Chondrocyte (in vitro differentiated cells): ENCODE measurements at places on chromosomes 2 and 18.
A peak's percentile ranks its signal among the peaks of the same experiment; 100 is the strongest.

DNA sequence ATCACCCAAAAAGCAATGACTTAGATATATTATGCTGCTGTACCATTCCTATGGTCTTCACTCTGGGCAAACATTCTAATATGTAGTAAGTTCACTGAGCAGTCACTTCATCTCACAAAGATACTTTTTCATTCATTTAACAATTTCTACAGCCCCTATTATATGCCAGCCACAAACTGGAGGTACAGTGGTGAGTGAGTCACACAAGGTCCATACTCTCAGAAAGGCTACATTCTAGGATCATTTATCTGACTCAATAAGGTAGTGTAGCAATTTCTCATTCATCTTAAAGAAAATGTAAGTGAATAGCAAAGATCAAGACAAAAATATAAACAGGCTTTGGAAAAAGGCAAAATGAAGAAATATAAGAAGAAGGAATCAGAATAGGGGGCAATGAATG is 40.5 kb downstream of the NHEJ1 start:
- DNase-seq = no peak

GRCh38 chr2:140892911-140893637 is 1237.7 kb downstream of the LRP1B start:
- DNase-seq = no peak

GRCh38 chr2:236782938-236783337 is 213.3 kb downstream of the ACKR3 start:
- DNase-seq = no peak

GRCh38 chr2:188042412-188042811 is 249.3 kb upstream of the GULP1 start:
- DNase-seq = no peak

GRCh38 chr2:71699428-71699827 is 246.1 kb downstream of the DYSF start:
- DNase-seq = peak; percentile 41

DNA sequence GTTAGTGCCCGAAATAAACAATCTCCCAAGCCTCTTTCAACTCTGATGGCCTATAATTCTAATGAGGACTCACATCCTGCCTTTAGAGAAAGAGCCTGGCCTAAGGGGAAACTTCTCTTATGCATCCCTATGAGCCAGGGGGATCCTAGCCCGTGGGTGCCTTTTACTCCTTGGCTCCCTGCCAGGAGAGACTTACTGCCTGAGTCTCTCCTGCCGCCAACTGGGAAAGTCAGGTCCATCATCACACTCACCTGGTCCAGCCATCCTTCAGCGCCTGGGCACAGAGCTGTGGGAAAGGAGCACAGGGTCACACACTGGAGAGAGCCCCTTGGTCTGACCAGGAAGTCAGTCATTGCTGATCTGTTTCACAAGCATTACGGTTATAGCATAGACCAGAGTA is 24.1 kb downstream of the ENOSF1 start:
- DNase-seq = no peak

- no peak for DNase-seq
Observed at GRCh38 chr2:65536596-65536995, 104.2 kb upstream of the SPRED2 start.

- DNase-seq = no peak
Observed at GRCh38 chr18:67582488-67582887, 66.0 kb upstream of the DSEL start.

DNA sequence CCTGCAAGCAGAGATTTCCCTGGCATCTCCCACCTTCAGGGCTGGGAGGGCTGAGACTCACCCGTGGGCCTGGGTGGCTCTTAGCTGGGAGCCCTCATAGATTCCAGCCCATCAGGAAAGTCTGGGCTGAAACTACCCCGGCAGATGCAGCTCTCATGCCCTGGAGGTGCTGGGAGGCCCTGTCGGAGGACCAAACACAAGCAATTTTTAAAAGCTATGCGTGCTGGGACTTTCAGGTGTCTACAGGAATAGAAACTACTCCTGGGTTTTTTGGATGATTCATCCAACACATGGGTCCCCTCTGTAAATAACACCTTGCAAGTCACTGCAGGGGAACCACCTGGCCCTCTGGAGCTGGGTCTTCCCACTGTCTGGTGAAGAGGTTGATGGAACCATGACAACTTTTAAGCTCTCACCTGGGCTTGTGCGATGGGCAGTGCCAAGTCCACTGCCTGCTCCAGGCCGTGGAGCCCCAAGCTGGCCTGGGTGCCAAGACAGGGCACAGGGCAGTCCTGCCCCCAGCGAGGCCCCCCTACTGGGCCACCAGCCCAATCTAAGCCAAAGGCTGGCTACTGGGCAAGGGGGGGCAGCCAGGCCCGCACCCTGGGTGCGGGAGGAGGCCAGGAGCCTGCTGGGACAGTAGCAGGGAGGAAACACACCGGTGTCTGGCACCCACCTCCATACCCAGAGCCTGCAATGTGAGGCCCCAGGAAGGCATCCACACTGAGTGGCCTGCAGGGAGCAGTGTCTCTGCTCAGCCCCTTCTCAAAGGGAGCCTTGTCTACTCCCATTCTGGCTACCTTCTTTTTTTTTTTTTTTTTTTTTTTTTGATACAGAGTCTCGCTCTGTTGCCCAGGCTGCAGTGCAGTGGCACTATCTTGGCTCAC is 1.1 kb upstream of the GPR55 start:
- DNase-seq = peak; percentile 65

GRCh38 chr2:216086207-216086893 is 4.6 kb downstream of the TMEM169 start:
- DNase-seq = no peak

DNA sequence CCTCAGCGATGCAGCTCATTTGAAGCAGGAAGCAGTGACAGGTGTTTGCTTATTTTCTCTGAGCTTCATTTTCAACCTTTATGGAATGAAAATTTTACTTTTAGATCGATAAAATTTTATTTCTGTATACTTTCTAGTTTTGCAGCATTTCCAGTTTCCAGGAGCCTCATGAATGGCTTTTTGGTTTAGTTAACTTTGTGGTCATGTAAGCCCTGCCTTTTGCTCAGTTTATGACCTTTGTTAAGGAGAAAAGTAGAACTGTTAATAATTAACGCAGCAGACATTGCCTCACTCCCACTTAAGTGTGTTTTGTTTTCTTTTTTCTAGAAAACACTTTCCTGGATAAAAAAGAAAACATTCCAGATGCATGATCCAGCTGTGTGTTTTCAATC is 4.4 kb upstream of the FARP2 start:
- no peak for DNase-seq

DNA sequence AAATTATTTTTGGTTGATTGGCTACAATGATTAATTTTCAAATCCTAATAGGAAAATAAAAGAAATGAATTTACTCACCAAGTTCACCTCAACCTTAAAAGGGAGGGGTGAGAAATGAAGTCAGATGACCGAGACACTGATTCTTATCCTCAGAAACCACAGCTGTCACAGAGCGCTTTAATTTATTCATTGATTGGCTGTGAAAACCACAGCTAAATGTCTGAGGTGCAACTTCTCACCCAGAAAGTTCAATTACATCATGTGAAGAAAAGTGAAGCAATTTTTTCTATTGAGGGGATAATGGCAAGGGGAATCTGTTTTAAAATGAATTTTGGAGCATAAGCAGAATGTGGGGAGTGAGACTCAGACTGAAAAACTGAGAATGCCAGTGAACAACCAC is 128.4 kb downstream of the RNF152 start:
- no peak for DNase-seq

DNA sequence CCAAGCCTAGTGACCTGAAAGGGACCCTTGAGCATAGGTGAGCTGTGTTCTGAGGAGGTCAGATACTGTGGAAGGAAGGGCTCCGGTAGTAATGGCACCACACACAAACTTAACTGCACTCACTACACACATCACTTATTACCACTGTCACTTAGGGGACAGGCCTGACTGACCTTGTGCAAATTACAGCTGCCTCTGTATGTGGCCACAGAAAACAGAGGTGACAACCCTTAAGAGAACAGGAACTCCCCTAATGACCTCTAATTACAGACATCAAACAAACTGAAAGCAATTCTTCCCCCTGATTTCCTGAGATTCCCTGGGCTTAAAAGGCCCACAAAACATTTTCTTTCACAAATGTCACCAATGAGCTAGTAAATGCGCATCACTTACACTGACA is 360.6 kb downstream of the RND3 start:
- no peak for DNase-seq

DNA sequence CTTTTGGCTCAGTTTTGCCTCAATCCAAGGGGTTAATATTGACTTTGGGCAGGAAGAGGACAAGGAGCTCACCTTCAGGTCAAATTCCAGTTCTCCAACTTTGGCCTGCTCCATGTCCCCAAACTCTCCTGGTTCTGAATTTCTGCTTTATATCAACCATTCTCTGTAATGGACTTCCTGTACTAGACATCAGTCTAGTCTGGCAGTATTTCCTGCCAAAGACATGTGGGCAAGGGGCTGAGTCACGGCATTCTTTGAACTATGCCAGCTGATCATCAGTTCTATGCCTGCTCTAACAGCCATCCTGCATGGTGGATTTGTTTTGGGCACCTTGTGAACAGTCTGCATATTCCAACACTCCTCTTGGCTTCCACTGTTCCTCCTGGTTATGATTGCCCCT is 199.4 kb downstream of the ZEB2 start:
- no peak for DNase-seq

GRCh38 chr2:174635776-174636404 is 38.3 kb upstream of the WIPF1 start:
- no peak for DNase-seq

DNA sequence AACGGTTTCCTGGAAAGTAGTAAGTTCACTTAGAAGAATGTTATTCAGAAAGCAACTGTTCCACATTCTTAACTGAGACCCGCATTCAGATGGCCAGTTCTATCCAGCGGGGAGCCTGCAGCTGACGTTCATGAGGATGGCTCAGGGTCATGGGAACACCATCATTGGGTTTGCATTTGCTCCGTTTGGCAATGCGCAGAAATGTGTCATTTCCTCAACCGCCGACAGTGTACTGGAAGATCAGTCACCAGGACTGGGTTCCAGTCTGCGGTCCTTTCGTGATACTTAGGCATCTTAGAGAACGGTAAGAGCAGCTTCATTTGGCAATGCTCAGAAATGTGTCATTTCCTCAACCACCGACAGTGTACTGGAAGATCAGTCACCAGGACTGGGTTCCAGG is 104.0 kb downstream of the DNER start:
- DNase-seq = no peak

DNA sequence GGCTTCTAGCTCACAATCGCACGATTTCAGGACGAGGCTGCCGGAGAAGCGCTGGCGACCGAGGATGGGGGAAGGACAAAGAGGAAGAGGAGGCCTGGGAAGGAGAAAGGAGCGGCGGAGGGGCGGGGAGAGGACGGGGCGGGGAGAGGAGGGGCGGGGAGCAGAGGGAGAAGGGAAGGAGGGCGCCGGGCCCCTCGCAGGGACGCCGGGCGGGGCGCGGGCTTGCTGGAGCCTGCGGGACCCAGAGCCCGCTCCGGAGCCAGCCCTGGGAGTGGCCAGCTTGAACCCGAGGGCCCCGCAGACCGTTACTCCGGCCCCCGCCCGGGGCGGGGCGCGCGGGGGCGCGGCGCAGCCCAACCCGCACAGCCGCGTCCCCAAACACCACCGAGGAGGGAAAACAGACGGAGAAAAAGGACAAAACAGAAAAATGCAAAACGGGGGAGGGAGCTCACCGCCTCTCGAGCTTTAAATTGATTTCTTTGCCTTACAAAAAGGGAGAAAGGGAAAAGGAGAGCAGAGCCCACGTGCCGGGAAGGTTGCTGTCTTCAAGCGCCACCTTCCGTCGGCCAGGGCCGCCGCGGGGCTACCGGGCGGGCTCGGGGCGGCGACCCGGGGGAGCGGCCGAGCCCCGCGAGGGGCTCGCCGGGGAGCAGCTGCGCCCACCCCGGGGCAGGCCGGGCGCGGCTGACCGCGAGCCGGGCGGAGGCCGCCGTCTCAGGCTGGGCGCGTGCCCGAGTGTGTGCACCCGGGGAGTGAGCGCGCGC is 781 bp upstream of the SOX11 start:
- no peak for DNase-seq

DNA sequence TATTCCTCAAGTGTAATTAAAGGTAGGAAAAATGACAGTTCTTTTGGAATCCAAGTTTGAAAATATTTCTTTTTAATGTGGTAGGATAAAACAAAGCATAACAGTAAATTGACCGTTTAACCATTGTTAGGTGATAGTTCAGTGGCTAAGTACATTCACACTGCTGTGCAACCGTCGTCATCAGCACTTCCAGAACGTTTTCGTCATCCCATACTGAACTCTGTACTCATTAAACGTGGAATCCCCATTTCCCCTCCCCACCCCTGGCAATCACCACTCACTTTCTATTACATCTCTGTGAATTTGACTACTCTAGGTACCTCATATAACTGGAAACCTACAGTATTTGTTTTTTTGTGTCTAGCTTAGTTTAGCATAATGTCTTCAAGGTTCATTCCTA is 32.9 kb upstream of the FZD5 start:
- no peak for DNase-seq

- no peak for DNase-seq
Observed at GRCh38 chr2:231015478-231015877, 19.6 kb downstream of the SPATA3 start.

GRCh38 chr2:88659538-88659915 is 31.9 kb upstream of the RPIA start:
- no peak for DNase-seq

DNA sequence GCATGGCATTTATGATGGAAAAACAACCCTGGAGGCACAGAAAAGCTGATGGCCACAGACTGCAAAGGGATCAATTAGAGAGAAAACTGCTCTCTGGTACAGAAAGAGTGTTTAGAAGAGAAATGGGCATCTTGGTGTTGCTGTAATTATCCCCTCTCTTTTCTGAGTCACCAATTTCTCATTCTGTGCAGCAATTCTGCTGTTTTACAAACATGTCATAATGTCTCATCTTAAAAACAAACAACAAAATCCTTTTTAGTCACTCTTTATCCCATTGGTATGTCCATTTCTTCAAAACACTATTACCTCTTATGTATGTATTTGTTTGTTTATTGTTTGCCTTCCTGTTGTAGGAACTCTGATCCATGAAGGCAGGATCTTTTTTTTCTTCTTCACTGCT is 73.9 kb upstream of the HK2 start:
- DNase-seq = no peak

- no peak for DNase-seq
Observed at GRCh38 chr18:79549638-79550000, 130.0 kb upstream of the CTDP1 start.

DNA sequence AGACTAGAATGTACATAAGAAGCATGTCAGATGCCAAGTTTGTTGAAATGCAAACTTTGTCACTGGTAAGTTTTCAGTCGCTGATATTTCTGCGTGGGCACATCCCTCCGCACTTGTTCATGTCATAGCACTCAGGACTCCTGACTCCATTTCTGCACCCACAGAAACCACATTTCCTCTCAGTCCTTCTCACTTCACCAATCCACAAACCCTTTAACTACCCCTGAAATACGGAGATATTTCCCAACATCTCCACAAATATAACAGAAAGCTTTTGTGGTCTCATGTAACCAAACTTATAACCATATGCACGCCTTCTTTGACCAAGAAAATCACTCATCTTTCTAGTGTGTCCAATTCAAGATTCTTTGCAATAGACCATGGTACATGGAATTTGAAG is 276.9 kb upstream of the ERBB4 start:
- DNase-seq = no peak

GRCh38 chr2:85277416-85278158 is 50.2 kb downstream of the TGOLN2 start:
- DNase-seq = no peak
